ENCODE measurements at places on chromosomes 2 and 18.

- DNase-seq = no peak
Measured at GRCh38 chr2:239466755-239467271, 66.0 kb upstream of the HDAC4 start.

GRCh38 chr2:221166292-221166691, 405.8 kb downstream of the EPHA4 start:
- DNase-seq = no peak

DNA sequence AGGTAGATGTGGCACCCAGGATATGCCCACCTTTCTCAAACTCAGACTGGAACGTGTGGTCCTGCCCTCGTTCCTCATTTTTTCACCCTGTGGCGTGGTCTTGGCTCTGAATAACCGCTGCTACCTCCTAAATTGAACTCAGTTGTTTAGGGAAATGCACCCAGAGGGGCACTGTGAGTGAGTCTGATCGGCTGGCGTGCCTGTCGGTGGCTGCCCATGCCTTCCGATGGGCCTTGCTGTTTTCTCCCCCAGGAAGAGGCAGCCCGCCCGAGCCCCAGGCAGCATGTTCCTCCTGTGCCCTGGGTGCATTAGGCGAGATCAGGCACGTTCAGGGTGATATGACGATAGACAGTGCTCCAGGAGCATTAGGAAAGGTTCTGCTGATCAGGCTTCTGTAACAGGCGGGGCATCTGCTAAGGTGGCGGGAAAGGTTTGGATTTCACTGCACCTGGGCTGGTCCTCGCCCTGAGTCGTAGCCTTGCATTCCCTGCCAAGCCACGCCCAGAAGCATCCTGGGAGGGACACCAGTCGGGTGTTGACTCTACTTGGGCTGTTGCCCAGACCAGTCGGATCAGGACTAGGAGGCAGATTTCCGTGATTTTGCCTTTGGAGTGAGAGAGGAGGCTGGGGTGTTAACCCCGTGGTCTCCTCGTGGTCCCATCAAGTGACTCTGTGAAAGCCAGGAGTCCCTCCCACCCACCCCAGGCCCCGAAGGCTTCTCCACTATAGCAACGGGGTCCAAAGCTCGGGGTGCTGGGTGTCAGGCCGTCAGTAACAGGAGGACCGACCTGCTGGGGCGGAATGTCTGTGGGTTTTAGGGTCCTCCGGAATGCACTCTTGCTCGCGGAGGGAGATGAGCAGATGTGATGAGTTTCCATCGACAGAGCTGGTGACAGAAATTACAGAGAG, 75.1 kb downstream of the SH3BP4 start:
- DNase-seq = no peak

DNA sequence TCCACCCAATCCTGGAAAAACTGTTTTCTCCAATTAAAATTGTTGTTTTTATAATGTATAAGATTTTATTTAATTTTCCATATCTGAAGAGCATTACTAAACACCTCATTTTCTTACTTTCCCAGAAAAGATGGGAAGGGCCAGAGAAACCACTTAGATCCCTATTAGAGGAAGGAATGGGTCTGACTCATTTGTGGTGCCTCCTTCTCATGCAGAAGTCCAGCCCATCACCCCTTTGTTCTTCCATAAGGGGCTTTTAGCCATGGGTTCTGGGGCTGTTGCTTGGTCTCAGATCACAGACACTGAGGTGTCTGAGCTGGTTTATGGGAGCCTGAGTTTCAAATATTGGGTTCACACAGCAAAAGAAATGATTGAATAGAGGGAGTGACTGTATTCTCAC, 152.2 kb downstream of the ESCO1 start:
- no peak for DNase-seq

- no peak for DNase-seq
Measured at GRCh38 chr2:94979406-94980375, 45.8 kb upstream of the MAL start.

DNA sequence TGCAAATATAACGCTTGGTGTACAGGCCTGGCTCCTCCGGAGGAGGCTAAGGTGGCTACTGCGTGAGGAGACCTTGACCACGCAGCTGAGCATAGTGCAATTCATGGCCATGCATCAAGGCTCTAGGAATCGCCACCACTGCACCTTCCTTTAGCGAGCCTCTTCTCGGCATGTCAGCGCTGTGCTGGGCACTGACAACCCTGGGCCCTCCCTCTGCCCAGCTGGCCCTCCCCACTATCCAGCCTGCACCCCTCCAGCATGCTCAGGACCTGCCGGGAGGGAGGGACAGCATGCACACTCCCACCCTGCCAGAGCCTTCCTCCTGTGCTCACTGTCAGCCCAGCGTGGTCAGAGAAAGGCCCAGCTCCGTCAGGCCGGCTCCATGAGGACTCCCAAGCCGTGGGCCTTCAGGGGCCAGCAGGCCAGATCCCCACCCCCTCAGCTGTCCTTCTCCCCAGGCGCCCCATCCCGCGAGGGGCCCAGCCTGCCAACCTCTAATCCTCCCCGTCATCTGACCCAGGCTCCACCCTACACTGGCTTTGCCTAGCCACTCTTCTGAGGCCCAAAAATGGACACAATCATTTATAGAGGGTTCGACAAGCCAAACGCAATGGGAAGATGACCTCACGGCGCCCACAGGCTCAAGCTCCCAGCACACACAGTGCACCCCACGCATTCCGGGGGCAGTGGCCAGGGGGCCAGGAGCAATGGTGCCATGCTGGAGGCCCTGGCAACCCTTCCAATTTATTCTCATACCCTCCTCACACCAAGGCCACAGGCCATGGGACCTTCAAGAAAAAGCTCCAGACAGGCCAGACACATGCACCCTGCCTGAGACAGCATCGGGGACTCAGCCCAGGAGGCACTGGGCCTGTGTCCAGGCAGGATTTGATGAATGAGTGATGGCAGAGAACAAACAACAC, 3.5 kb downstream of the BIN1 start:
- peak; percentile 73 for DNase-seq

GRCh38 chr2:207055257-207055656, 110.5 kb downstream of the KLF7 start:
- no peak for DNase-seq

DNA sequence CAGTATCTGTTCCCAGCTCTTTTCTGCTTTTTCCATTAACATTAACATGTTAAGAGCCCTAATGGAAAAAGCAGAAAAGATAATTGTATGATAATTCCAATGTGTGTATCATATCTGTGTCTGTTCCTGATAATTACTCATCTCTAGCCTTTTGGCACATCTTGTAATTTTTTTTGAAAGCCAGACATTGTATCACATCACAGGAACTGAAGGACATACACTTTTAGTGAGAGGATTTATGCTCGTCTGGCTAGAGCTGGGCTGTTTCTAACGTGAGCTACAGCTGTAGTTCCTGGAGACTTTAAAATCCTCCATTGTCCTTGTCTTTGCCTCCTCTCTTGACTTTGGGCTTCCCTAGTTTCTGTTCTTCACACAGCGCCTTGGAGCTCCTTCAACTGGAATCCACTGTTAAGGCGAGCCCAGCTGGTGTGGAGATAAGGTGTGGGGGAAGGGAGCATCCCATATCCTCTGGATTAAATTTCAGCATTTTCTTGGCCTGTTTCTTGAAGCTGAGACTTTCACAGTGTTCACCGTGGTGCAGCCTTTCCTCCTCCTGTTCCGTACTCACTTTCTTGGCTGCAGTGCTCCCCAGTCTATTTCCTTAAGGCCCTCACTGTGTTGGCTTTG, 211.5 kb downstream of the GALR1 start:
- DNase-seq = no peak

- DNase-seq = no peak
Measured at GRCh38 chr18:59646228-59646962, 50.8 kb downstream of the CCBE1 start.

- no peak for DNase-seq
Measured at GRCh38 chr2:224957540-224958461, 84.5 kb downstream of the DOCK10 start.

DNA sequence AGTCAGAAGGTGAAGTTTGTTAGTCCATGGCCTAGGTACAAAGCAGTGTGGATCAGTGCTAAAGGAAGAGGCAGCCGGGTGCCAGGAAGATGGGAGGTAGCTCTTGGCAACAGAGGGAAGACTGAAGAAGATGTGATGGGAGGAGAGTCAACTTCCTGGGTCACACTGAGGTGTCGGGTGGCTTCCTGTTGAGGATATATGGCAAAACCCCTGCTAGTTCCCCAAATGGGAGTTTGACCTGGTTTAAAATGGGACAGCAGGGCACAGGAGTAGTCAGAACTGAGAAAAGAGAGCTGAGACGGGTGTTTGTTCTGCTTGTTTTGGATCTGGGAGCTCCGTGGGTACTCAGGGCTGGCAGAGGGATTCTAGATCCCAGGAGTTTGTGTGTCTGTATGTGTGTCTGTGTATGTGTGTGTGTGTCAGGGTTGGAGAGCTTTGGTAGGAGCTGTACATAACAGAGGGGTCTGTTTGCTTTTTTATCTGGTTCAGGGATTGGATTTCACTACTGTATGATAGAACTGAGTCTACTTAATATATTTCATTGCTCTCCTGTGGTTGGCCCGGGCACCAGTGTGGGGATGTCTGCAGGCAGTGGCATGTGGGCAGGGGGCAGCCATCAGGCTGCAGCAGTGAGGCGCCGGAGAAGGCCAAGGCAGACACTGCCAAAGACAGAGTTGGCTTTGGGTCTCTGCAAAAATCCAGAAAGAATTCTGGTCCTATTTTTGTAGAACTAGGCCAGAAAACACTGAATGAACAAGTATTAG, 17.1 kb downstream of the MXD1 start:
- no peak for DNase-seq

DNA sequence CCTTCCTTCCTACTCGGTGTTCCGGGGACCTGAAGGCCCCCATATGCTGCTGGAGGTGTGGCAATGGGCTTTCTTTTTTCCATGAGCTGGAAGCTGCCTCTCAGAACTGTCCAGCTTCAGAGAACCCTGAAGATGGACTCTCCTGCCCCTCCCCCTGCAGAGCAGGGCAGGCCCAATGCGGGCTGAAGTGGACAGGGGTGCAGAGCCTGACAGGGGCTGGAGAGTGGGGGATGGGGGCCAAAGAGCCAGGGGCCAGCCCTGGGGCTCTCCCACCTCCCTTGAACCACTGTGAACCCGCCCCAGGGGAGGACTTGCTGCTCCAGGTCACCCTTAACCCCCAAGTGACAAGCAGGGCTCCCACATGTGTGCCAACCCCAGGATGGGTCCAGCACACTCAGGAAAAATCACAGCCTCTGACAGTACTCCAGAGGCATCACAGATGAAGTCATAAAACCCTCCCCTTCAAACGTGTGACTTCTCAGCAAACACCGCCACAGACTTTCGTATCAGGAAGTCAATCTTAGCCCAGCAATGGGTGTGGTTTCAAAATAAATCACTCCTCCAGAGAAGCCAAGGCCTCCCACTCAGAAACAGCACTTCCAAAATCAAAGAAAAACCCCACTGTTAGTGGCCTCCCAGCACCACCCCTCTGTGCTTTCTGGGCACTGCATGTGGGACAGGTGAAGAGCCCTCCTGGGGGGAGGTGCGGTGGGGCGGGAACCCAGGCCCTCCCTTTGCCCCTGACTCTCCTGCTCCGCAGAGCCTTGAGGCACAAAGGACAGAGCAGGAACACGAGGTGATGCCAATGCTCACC, 135.8 kb downstream of the HDAC4 start:
- DNase-seq = no peak

DNA sequence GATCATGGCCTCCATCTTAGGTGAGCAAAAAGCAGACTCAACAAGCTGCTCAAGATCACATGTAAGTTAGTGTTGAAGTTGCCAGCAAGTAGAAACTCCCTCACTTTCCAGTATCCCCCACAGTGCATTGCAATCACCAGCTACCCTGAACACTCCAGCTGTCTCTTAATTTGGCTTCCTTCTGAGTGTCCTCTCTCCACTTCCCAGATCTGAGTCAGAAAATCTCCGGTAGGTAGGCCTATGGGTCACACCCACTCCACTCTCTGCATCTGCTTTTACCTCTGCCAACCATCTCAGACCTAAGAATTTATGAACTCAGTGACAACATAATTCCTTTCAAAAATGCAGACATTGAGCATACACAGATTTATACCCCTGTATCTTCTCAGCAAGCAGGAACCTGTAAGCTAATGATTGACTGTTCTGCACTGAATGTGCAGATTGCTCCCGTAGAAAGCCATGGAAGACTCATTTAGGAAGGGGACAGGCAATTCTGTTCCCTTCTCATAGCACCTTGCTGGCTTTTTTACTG, 656.9 kb downstream of the EPHA4 start:
- DNase-seq = no peak

DNA sequence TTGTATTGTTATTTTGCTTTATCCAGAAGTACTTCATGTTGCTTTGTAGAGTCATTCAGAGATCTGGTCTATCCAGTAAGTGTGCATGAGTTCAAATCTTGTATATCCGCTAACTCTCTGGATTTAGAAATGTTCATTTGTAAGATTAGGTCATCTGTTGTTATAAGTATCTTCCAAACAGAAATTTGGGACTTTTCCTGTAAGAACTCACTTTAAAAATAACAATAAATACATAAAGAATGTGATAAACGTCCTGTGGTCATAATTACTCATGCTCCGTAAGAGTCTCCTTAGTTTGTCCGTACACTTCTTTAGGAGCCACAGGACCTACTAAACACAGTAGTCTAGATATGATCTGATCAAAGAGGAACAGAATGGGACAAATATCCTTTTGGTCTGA, 699.9 kb upstream of the SLC8A1 start:
- DNase-seq = no peak

DNA sequence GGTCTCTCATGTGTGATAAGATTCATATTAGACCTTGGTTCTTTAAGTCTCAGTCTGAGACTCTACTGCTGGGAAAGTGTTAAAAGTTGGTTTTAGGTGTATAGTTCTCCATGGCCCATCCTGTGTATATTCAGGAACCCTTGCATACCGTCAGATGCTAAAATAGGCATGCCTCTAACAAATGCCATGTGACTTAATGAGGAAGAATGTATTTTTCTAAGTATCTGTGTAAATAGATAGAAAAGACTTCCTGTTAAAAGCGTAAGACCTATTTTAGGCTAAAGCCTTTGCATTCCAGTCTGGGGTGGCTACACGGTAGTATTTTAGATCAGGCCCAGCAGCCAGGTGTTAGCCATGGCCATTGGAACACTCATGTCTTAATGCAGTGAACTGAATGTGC, 73.3 kb downstream of the RHBDD1 start:
- DNase-seq = no peak

DNA sequence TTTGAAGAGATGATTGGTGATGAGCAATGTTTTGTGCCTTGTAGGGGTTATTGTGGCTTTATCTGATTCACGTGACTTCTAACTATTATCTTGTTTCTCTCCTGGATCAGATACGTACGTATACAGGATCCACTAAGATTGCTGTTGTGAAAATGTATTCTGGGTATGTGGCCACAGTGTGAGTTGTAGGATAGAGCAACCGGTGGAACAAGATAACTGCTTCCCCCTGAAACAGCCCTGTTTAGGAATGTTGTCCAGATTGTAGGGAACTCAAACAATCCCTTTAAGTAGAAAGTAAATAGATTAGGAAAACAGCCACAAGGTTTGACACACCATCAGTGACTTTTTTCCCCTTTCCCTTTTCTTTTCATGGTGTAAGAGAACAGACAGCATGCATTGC, 22.3 kb upstream of the MBOAT2 start:
- DNase-seq = no peak

DNA sequence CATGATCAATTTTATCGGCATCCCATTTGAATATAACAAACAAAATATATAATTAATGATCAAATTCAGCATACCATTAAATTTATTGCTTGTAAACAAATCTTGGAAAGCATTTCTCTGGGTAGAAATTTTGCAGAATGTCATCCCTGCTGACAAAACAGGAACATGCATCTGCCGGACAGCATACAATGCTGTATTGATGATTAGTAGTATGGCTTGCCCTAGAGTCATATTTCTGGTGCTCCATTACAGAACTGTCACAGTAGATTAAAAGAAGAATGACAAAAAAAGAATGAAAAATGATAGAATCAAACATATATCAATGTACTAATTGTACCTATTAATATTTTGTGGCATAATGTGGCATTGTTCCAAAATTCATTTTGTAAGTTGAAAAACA, 98.0 kb downstream of the NXPH2 start:
- DNase-seq = no peak
